Umbilical cord (tissue), 2 donors: ENCODE measurements at places on chromosomes 16 and 17. TPM values are rescaled to one million over a fixed set of nuclear protein-coding genes. Genes with fewer than 3 reads are reported as not detected.
A peak's percentile ranks its signal among the peaks of the same experiment; 100 is the strongest.

ODAD4 gene
- total RNA-seq, result not detected

RNF135 gene
- total RNA-seq, result 14.0 TPM

PMP22 gene
- total RNA-seq, result 142 TPM

KRTAP1-1 gene
- not detected for total RNA-seq

CSH1 gene
- 0.72 TPM for total RNA-seq

POLR2C gene
- total RNA-seq, result 67.2 TPM

CDH5 gene
- 12.5 TPM for total RNA-seq

SMIM5 gene
- 8.7 TPM for total RNA-seq

KRTAP3-1 gene
- not detected for total RNA-seq

SNN gene
- total RNA-seq, result 6.0 TPM

KRT16 gene
- total RNA-seq, result 5.5 TPM

CCR7 gene
- total RNA-seq, result not detected

LDHD gene
- 0.48 TPM for total RNA-seq

DNA sequence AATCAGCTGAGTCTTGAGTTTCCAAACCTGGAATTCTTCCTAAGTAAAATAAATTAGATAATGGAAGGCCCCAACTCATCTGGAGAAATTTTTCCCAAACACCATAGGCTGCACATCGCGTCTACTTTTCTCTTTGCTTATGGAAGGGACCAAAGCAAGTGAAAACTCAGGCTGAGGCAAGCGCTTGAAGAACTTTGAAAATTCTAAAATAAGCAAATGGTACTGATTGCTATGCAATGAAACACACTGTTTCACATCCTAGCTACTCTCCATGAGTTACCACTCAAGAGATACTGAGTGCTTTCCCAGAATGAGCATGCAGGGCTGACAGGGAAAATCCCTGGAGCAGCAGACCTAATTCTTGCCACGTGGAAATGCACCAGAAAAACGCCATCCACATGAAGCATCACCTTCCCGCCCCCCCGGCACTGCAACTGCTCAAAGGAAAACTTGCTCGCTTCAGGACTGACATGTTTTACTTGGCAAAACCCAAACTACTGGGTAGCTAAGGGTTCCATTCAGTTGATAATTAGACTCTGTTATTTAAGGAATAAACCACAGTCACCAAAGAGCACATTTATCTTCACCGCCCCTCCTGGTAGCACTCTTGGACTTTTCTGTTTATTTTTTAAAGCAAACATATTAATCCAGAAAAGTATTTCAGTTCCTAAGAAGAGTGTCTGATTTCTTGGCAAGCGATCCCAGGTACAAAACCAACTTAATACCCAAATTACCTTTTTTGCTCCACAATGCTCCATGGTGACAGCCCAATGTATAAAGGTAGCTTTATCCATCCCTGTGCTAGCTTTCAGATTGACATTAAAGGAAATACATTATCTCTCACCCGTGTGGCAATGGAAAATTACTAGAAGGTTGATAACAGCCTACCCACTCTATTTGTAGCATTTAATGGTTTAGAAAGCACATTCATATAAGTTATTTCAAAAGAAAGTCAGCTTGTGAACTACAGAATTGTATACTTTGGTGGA is 62.5 kb downstream of the WDR59 start:
- DNase-seq, result no peak

GRCh38 chr17:58328195-58329034 is at the start of gene TSPOAP1:
TSPOAP1 (minus strand) TSS chr17:58328795; CDS start chr17:58327920, 875 bp downstream.
- DNase-seq, result peak; percentile 32

DNA sequence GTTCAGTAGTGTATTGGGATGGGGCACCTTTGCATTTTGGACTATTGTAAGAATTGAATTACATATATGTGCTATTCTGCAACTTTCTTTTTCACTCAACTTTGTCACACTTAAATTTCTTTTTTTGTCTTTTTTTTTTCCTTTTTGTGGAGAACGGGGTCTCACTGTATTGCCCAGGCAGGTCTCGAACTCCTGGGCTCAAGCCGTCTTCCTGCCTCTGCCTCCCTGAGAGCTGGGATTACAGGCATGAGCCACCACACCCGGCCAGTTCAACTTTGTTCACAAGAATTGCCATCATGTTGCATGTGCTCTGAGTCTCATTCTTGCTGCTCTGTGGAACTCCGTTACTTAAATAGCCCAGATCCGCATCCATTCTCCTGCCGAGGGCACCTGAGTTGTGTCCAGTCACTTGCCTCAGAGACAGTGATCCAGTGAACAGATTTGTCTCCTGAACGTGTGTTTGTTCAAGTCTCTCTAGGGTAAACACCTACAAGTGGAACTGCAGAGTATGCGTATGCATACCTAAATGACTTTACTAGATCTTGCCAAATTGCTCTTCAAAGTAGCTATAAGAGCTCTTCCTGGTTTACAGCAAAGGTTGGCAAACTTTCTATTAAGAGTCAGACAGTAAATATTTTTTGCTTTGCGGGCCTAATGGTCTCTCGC is 3.4 kb upstream of the SLC38A10 start:
- no peak for DNase-seq

DNA sequence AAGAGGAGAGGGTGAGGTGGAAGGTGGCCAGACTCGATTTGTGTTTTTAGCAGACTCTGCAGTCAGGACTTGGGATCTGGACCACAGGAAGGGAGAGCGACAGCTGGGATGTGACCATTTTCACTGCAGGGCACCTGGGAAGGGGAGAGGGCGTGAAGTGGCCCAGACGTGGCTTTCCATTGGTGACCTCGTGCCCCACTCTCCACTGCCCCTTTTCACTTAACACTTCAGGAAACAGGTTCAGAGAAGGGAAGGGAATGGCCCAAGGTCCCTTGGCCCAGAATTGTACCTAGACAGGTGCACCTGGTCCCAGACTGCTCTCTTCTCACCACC is 22.9 kb upstream of the MPRIP start:
- DNase-seq, result no peak

DNA sequence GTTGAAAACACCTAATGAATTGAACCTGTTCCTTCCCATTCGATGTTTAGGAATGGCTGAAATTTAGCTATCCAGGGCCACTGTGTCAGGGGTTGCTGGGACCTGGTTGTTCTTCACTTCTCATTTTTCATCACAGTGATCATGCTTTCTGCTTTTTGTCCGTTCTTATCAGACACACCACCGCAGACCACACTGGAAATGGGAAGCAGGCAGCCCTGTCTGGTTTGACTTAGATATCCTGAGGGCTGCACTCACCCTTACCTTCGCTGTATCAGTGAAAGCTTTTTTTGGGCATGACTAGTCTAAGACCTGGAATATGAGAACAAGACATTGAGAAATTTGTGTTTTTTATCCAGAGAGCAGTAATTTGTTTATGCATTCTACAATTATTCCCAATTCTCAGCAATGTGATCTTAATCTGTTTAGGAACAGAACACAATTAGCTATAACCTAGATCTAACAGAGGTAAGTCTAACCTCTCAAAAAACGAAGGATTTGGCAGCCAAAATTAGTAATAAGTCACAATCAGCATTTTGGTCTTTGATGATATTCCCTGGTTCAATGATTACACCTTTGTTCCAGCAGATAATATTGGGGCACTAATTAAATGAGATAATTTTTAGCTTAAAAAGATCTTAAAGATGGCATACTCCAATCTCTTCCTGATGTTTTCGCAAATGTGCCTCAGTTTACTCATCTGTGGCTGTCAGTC is 126.0 kb upstream of the GOT2 start:
- no peak for DNase-seq

GRCh38 chr16:4982056-4982867 is 24.1 kb downstream of the SEC14L5 start:
- DNase-seq, result no peak

DNA sequence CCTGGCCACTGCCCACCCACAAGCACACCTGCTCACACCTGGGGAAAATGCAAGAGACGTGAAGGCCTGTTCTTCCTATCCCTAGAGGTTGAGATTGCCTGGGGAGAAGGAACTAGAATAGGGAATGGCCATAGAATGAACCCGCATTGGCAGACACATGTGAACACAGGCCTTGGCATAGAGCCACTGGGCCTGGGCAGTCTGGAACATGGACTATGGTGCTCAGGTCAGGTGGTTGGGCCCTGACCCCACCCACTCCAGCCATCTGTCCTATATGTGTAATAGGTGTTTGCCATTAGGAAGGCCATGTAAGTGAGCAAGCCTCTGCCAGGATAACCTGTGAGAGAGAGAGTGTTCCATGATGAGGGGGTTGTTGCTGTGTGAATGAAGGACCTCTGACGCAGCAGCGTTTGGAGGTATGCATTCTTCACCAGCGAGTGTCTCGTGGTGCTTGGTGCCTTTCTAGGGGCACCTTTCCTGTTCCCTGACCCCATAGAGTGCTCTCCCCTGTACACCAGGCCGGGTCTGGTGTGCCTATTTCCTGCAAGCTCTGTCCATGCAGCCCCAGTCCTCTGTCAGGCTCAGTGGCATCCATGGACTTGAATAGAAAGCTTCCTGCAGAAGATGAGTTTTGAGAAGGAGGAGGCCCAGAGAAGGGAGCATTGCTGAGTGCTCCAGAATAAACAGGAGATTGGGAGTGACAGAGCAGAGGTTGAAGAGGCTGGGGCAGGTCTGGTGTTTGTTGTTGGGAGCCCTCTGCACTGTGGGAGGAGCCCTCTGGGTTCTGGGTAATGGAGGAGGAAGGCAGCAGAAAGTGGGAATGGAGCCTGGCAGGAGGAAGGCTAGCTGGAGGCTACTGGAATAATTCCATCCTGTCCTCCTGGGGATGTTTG is 15.6 kb downstream of the CTRL start:
- no peak for DNase-seq

DNA sequence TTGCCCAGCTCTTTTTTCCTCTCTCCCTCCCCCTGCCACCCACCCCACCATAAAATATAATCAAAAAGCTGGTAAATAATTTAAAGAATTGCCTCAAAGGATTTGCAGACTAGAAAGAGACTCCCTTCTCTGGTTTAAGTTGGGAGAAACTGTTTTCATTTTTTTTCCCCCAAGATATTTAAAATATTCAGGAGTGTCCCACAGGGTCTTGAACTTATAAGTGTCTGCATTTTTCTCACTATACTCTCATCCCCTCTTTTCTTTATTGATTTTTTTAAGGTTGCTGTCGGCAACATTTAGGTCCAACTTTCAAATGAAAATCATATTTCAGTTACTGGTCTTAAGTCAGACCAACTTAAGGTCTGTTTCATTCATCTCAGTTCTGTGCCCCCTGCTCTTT is 210.2 kb downstream of the MSI2 start:
- DNase-seq, result no peak

GRCh38 chr16:64475627-64476351 is 646.1 kb downstream of the CDH11 start:
- peak; percentile 76 for DNase-seq

GRCh38 chr17:8997994-8998628 is 23.2 kb upstream of the NTN1 start:
- no peak for DNase-seq

GRCh38 chr17:18261146-18261515 is 669 bp downstream of the MIEF2 start:
- DNase-seq, result peak; percentile 21

- no peak for DNase-seq
These were observed 38.4 kb upstream of the XYLT1 start for GRCh38 chr16:17509194-17509593.
